Stomach (tissue), 19 donors: ENCODE measurements at places on chromosomes 7 and 10. TPM values are rescaled to one million over a fixed set of nuclear protein-coding genes. Genes with fewer than 3 reads are reported as not detected.

Gene CADPS2
- 33.8 TPM for total RNA-seq

Gene NEUROD6
- not detected for total RNA-seq

Gene WDR11
- 115 TPM for total RNA-seq

Gene MBL2
- total RNA-seq, result not detected

Gene TMEM229A
- total RNA-seq, result 0.29 TPM

DNA sequence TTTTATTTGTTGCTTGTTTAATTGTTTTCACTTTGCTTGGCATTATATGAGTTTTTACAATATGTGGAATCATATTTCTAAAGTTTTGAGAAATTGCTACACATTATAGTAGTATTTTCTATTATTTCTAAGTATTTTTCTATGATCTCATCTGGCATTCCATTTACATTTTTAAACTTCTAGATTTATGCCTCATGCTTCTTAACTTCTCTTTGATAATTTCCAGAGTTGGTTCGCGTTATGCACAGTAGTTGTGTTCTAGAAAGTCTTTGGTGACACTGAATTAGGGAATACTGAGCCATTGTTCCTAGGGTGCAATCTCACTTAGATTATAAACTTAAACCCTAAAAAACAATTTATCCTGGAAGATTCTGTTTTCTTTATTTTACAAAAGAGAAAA is 129.2 kb downstream of the GNAI1 start:
- DNase-seq, result no peak

GRCh38 chr7:93374345-93374940 is 142.3 kb downstream of the VPS50 start:
- DNase-seq, result peak; percentile 24

DNA sequence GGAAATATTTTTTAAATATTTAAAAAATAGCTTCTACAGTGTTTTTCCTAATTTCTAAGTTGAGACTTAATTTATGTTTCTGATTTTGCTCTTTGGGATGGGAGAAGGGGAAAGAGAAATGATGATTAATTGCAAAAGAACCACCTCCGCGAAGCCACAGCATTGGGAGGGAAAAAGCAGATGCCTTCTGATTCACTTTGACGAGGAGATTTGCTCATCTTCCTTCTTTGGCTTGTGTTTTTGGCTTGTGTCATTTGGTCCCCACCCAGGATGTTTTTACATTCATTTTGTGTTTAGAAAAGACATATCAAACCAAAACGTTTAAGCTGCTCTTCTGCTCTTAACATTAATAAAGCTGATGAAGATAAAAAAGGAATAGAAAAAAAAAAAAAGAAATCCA is 121.7 kb downstream of the MACC1 start:
- DNase-seq, result no peak

DNA sequence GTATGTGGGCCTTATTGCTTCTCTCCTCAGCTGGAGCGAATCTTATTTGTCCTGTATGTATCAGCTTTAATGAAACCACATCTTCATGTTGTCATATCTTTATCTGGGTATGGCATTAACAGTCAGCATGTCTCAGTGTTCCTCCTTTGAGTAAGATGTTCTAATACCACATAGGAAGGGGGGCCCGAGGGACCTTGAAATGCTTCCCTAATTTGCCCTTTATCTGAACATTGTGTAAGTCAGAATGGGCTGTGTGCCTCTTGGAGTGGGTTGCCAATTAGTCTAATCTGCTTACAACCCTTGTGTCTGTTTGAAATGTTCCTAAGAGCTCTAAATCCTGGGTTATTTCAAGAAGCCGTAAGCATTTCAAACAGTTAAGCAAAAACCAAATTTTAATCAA is 623.8 kb downstream of the SUGCT start:
- DNase-seq, result no peak

DNA sequence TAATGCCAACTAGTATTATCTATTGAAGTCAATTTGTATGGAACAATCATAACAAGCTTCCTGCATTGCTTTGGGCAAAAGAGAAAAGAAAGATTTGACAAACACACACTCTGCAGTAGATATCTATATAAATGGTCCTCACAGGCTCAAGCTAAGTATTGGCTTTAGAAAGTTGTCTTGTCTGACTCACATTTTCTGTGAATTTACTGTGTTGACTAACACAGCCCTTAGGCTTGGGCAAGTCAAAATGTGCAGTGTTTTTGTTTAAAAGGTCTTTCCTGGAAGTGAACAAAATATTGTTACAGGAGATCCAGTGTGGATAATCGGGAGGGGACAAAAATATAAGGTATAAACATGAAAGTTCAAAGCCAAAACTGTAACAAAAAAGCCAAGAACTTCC is 194.4 kb downstream of the RELN start:
- DNase-seq, result no peak

- no peak for DNase-seq
Observed at GRCh38 chr10:17330501-17330900, 102.5 kb downstream of the VIM start.

- peak; percentile 35 for DNase-seq
Observed at GRCh38 chr10:3527869-3528268, 257.1 kb downstream of the KLF6 start.

GRCh38 chr10:112287844-112288243 is 4.6 kb downstream of the TECTB start:
- DNase-seq, result no peak

- no peak for DNase-seq
Observed at GRCh38 chr10:89553064-89553734, 17.8 kb upstream of the SLC16A12 start.

GRCh38 chr7:26500749-26501352 is 209.2 kb downstream of the SNX10 start:
- no peak for DNase-seq

DNA sequence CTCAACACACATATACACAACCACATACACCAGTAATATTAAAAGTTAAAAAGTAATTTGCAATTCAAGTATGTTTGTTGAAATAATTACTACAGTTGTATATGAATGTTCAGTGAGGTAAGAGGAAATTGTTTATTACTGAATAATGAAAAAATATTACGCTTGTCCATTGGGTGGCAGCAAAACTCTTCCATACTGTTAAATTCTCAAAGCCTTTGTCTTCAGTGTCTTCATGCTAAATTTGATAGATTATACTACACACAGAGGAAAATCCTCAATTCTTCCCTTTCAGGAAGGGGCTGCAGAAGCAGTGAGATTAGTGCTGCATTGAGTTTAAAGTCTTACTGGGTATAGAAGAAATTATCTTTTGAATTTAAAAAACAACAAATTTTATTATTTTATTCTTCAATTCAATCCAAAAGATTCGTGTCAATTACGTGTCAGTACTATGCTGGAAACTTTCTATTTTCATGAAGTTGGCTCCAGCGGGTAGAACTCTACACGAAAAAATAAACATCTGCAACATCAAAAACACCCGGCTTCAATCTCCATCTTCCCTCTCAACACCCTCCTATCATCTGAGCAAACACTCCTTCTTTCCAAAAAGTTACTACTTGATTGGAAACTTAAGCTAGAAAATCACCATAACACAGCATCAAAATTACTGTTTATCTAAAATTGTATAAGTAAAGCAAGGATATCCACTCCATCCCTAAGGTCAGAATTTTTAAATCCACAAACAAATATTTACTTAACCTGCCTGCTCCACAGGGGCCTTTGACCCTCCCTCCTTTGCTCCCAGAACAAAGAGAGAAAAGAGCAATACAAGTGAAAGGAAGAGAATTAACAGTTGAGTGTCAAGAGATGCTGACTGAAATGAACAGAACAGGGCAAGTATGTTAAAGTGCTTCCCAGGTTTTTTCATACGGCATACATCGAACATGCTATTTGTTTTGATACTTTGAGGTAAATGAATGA is 37.0 kb upstream of the TES start:
- no peak for DNase-seq

GRCh38 chr7:44215531-44215930 is 14.8 kb downstream of the YKT6 start:
- no peak for DNase-seq

GRCh38 chr7:140902303-140902953 is 22.3 kb downstream of the BRAF start:
- no peak for DNase-seq

DNA sequence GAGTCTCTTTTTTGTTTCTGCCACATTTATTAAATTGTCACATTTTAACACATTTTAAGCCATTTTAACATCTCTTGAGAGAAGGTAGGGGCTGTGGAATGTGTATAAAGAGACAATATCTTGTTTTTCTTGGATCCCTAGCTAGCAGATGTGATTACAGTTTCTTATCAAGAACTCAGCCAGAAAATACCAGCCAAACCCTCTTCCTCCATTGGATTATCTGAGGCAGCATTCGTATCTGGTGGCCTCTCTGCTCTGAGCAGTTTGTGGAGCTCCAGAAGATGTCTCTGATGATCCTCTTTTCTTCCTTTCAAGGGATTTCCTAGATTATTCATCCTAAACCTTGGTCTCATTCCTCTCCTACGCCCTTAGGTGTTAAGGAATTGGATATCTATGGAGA is 35.3 kb upstream of the PFKFB3 start:
- DNase-seq, result no peak

DNA sequence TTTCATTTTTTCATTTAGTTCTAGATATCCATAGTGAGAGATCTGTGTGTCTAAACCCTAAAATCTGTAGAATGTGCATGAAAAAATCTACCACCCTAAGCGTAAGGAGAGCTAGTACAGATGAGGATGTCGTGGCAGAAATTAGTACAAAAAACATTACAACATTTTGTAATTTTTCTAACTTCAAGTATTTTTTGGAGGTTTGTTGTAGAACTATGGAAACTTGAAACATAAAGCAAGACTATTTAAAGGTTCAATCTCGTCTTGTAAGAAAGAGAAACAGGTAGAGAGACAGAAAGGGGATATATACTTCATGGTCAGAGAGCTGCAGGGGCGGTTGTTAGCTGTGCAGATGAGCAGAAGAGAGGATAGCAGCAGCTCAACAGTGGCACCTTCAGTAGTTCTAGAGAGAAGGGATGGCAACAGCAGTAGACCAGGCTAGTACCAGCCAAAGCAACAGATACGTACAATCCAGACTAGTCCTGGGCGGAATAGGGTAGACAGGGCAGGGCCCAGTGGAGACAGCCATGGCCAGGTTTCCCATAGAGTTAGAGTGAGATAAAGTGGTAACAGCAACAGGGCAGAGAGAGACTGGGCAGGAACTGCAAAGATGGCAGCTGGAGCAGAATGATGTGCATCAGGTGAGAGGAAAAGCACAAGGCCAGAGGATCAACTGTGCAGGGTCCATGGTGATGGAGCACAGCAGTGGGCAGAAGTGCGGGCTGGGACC is 145.2 kb downstream of the FRMD4A start:
- no peak for DNase-seq

DNA sequence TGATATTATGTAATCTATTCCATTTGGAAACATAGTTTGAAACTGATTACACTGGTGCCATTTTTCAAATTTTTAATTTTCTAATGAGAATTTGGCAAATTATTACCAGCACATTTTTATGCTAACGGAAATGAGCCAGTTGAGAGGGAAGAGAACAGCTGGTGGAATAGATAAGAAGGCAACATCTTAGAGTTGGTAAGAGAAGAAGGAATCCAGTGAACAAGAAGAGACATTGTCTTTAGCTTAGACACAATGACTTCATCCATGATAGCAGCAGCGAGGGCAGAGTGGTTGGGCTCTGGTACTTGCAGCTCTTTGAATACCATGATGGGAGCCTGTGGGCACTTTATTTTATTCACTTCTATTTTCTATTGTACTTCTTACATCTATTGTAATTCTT is 89.6 kb downstream of the CHRM2 start:
- DNase-seq, result no peak

DNA sequence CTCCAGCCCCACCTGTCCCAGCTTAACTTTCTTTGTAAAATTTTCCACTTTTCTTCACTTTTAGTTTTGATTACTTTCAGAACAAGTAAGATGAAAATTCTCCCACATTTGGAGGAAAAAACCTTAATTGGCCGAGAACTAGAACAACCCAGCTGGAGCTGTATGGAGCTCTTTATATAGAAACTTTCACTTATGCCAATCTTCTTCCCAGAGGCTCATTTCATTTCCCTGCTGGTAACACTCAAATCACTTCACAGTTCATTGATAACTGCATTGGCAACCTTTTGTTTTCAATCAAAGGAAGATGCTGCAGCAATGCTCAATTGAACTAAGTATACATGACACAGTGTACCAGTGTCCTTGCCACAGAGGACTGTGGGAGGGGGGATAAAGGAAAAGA is 176.2 kb upstream of the NOBOX start:
- no peak for DNase-seq

DNA sequence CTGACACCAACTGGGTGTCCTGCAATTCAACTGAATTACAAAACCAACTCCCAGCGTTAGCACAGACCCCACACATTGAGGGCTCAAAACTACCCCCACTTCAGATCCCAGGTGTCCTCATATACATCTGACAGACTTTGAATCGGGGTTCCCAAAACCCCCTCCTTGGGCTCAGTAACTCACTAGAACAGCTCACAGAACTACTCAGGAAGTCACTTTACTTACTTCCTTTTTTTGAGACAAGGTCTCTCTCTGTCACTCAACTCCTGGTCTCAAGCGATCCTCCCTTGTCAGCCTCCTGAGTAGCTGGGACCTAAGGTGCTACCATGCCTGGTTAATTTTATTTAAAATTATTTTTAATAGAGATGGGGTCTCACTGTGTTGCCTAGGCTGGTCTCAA is 456.0 kb downstream of the SDK1 start:
- DNase-seq, result no peak

GRCh38 chr7:1948887-1949680 is 279.0 kb downstream of the ELFN1 start:
- DNase-seq, result no peak
